ENCODE measurements at places on chromosomes 11 and 22.

DNA sequence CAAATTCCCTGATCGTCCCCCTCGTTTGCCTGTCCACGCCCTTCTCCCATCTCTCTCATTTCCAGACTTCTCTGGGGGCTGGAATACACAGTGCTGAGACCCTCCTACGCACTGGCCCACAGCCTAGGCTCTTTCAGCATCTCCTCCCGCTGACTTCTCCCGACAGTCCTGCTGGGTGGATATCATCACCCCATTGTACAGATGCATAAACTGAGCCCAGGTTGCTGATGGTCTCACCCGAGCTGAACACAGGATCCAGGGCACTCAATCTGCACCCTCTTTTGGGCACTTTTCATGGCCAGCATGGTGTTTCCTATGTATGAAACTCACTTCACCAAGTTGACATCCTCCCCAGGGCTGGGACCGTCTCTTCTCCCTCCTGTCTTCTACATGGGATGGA is 31.7 kb upstream of the PICK1 start:
- no peak for DNase-seq

GRCh38 chr11:7665473-7666291 is 7.6 kb downstream of the CYB5R2 start:
- peak; percentile 26 for DNase-seq

- DNase-seq: no peak
Observed at GRCh38 chr11:69637941-69638871, 2.8 kb upstream of the CCND1 start.

- DNase-seq: no peak
Observed at GRCh38 chr11:109862835-109863234, 230.4 kb upstream of the ZC3H12C start.

DNA sequence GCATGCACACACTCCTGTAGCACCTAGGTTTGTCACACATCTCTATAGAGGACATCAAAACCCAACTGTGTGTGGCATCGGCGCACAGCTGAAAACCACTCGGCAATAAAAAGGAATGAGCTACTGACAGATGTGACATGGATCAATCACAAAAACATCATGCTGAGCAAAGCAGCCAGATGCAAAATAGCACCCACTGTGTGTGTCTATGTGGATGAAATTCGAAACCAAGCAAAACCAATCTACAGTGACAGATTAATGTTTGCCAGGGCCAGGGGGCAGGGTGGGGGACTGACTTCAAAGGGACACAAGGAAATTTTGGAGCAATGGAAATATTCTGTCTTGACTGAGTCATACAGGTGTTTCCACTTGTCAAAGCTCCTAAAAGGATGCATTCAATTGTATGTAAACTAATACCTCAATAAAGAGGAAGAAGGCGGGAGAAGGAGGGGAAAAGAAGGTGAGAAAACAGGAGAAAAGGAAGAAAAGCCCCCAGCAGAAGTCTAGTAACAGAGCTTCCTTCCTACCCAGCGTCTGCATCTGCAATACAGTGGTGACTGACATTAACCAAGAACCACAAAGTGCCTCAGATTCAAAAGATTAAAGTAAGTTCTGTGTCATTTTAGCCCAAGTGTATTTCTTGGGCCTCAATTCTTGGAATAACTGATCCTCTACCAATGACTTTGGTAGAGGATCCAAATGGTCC is 49.8 kb downstream of the PACSIN2 start:
- DNase-seq: no peak

- DNase-seq: no peak
Observed at GRCh38 chr11:33040033-33040861, 875 bp downstream of the TCP11L1 start.

DNA sequence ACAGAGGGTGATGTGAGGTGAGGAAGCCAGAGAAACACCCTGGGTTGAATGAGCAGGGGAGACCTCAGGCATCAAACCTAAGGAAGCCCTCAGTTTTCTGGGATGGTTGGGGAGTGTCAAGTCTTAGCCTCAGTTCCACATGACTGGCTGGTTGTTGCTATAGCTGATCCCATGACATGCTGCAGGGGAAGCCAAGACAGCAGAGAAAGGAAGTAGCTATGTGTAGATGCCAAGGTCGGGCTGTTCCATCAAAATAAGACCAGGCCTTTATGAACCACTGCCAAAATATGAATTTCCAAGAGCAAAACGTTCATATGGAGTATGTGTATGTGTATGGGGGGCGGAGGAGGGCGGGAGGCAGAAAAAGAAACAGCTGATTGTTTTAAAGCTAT is 11.6 kb downstream of the CD59 start:
- DNase-seq: no peak

DNA sequence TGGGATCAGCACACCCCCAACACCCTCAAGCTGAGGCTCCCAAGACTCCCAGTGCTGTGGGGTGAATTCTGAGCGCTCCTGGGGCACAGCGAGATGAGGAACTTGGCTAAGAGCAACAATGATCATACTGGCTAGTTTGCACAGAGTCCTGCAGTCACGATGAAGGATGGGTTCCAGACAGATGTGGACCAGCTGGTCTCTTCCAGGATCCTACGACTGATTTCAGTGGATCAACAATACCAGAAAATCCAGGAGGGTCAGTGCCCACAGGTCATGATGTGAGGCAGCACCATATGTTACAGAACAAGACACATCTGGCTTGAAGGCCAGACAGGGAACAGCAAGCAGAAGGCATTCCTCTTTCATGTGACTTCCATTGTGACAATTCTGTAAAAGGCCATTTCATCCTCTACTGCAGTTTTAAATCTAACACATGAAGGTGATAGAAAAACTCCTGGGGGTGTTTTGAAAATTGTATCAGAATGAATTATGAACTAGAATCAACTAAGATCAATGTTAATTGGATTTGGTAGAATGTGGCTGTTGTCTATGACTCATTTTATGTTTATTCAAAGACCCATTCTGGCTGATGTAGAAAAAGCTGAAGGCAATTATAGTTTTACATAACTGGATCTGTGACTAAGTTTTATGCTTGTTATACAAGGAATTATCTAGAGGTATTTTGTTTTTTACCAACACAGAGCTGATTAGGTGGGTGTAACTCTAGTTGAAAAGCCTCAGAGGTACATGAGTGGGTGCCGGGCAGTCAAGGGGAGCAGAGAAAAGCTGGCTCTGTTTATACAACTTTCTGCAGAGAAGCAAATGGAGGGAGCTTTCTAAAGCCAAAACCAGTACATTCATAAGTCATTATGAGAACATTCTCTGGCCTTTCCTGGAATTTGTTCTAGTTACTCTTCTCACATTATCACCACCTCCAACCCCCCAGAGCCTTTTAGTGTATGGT is 29.1 kb downstream of the OR52K1 start:
- DNase-seq: no peak

GRCh38 chr11:104033134-104033533 is 3.3 kb upstream of the DDI1 start:
- DNase-seq: no peak

DNA sequence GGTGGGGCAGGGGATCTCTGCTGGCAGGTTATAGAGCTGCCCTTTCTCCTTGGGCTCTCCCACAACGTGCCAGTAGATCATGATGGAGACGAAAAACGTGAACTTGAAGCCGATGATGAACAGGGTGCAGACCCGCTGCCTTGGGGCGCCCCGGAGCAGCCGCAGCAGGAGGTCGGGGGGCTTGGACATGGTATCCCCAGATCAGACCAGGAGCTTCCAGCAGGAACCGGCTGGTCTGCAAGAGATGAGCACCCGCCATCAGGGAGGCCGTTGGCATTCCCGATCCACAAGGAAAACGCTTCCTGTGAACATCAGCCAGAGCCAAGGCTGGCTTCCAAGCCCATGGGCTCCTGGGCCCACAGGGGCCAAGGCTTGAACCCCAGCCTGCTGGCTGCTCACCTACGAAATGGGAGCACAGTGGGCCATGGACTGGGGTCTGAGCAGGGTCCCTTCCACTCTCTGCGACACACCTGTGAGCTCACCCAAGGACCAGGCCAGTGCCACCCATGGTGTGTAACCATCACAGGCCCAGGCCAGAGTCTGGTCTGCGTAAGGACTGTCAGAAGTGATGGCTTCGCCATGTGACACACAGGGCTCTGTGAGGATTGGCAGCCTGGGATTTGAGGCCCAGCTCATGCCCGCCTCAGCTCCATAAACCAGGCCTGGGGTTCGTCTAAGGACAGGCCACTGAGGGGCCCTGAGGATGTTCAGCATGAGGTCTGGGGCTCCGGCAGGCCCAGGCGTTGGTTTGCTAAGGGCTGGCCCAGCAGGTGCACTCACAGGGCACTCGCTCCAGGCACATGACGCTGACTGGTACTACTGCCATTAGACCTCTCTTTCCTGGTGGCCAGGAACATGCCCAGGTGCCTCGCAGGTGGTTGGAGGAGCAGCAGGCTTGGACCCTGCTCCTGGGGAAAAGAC is 26.6 kb downstream of the A4GALT start:
- no peak for DNase-seq

GRCh38 chr11:66768088-66768521 is 39.1 kb upstream of the SPTBN2 start:
- DNase-seq: no peak

DNA sequence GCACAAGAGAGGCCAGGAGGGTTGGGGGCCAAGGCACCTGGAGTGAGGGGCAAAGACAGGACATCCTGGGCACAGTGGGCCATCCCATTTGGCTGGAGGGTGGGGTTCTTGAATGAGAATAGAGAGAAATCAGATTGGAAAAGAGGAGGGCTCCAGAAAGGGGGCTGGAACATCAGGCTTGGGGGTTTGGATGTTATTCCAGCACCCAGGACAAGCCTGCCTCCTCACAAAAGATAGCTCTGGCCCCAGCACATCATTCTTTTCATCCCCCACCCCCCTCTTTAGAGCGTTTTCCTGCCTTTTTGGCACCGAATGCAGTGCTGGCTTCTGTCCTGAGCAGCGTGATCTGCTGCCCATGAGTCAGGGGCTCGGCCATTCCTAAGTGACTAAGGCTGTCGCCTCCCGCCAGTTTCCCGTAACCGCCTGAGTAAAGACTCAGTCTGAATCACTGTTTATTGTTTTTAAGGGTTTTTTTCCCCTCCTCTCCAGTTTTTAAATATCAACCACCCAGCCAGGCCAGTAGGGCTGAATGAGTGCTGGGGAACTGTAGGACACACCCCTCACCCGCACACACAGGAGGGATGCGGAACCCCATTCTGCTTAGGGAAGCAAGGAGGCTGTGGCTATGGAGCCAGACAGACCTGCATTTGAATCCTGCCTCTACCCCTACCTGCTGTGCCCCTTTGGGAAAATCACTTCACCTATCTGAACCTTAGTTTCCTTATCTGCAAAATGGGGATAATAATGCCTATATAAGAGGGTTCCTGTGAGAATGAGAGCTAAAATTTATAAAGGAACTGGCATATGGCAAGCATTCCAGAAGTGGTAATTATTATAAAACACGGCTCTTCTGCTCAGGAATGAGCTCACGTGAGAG is 32.4 kb upstream of the NAV2 start:
- no peak for DNase-seq

- no peak for DNase-seq
Observed at GRCh38 chr11:100174881-100175280, 512.2 kb upstream of the ARHGAP42 start.

GRCh38 chr22:17079572-17079971 is 5.2 kb upstream of the IL17RA start:
- DNase-seq: no peak

DNA sequence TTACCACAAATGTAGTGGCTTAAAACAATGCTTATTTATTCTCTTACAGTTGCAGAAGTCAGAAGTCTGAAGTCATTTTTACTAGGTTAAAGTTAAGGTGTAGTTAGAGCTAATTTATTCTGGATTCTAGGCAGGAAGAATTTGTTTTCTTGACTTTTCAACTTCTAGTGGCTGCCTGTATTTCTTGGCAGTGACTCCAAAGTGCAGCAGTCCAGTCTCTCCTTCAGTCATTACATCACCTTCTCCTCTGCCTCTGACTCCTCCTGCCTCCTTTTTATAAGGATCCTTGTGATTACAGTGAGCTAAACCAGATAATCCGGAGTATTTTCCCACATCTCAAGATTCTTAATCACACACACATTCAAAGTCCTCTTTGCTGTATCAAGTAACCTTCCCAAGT is 581.4 kb downstream of the KCNA4 start:
- no peak for DNase-seq

DNA sequence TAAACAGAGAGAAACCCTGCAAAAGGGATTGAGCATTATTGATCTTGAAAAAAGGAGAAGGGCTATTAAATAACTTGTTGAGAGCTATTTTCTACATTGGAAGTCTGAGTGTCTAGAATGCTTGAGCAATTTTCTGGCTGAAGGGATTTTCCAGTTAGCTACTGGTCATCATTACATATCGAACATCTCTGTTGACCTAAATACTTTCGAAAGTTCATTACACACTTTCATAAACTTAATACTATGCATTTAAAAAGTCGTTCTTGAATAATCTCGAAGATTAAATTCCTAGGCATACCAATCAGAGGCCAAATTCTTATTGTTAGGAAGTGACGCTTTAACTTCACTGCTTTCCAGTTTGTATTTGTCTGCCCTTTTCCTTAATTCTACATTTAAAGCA is 13.7 kb downstream of the ETS1 start:
- DNase-seq: no peak

GRCh38 chr11:13101644-13102512 is 92.8 kb downstream of the RASSF10 start:
- no peak for DNase-seq

DNA sequence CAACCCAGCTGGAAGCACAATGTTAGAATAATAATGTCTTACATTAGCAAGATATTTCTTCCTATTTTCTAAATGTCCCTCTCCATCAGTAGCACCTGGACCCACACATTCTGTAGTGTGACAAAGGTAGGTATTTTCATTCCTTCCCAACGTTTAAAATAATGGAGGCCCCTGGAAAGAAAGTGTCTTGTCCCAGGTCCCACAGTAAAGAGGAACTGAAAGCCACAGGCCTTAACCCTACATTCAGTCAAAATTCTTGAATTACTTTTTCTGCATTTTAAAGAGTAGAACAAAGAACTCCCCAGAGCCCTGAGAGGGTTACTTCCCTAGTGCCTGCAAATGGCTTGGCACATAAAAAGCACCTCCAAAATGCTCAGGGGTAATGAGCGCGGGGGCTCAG is 26.3 kb downstream of the OPCML start:
- DNase-seq: no peak

DNA sequence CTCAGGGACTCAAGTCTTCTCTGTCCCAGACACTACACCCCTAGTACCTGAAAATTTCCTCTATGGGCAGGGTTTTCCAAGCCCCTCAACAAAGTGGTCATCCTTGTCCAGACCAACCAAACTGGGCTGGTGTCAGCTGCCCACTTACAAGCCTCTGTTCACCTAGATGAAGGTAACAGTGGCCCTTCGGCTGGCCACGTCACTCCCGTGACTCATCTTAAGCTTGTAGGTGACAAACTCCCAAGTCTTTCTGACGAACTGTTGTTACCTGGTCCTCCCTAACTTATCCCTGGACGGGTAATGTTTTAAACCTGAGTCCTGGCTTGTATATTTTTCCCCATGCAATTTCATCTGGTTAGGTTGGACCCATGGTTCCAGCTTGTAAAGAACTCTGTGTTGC is 4.7 kb downstream of the CXCR5 start:
- no peak for DNase-seq
